ENCODE measurements at places on chromosomes 12 and 14.

DNA sequence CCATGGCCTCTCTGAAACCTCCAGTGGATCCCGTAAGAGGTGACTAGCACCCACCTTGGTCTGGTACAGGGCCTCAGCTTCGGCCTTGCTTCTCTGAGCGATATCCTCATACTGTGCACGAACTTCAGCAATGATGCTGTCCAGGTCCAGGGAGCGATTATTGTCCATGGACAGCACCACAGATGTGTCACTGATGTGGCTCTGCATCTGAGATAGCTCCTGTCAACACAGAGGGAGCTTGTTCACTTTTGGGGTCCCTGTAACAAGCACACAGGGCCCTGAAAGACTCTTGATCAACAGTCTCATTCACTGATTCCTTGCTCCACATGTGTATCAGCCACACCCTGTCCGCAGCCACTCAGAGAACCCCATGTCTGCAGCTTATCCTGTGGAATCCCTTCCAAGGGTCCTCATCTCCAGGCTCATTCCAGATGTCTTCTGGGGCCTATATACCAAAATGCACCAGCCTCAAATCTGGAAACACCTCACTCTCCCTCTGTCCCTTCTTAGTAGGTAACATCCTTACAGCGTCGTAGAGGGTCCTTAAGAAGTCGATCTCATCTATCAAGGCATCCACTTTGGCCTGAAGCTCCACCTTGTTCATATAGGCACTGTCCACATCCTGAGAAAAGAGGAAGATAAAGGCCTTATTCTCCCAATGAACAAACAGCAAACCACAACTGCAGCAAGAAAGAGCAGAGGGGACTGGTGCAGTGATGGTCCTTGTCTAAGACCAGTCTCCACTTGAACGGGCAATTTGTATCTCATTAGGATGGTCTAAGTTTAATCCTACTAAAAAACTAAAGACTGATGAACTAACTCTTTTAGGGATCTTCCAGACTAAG is 3.5 kb downstream of the KRT3 start:
- DNase-seq: no peak

DNA sequence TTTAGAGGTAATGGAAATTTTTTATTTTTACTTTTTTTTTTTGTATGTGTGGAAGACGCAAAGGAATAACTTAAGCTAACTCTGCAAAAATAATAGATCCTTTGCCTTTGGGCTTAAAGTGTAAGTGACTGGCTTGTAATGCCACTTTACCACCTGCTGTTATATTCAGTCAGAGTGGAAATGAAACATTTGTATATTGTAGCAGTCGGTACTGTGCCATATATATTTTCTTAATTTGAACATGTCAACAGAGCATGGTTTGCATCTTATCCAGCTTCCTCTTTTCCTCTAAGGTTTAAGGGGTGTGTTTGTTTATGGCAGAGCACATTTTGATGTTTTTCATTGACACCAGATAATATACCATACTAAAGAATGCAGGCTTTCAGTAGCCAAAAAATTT is 176.6 kb downstream of the TRHDE start:
- no peak for DNase-seq

DNA sequence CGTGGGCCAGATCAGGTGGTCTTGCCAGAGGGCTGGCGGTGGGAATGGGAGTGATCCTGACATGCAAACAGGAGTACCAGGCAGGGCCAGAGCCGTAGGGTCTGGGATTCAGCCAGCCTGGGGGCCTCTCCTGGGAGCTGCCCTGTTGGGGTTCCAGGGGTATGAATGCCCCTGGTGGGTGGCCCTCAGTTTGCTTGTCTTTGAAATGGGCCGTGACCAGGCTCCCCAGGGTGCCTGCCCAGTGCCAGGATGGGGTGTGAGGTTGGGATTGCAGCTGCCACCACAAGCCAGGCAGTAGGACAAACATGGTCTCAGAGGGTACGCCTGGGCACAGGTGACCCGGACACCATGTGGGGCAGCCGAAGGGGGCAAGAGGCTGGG is 168.8 kb downstream of the KIF26A start:
- no peak for DNase-seq

- peak; percentile 57 for DNase-seq
These were observed 153.0 kb upstream of the DIO2 start for GRCh38 chr14:80364274-80364673.

- no peak for DNase-seq
These were observed 229.7 kb upstream of the NPAS3 start for GRCh38 chr14:32709027-32709426.

DNA sequence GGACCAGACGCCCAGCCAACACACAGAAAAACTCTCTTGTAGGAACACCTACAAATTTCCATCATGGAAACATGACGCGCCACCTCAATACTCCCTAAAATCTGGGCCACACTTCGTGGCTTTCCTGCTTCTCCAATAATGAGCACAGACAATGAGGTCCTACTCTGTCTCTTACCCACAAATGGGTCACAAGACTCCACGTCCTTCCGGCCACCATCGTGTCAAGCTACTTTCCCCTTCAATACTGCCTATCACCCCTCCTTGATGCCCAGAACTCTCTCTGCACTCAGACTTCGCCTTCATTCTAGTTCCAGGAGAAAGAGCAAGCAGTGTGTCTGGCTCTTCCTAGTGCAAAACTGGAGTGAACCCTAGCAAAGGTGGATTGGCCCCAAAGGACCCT is 28.1 kb downstream of the SBNO1 start:
- no peak for DNase-seq

DNA sequence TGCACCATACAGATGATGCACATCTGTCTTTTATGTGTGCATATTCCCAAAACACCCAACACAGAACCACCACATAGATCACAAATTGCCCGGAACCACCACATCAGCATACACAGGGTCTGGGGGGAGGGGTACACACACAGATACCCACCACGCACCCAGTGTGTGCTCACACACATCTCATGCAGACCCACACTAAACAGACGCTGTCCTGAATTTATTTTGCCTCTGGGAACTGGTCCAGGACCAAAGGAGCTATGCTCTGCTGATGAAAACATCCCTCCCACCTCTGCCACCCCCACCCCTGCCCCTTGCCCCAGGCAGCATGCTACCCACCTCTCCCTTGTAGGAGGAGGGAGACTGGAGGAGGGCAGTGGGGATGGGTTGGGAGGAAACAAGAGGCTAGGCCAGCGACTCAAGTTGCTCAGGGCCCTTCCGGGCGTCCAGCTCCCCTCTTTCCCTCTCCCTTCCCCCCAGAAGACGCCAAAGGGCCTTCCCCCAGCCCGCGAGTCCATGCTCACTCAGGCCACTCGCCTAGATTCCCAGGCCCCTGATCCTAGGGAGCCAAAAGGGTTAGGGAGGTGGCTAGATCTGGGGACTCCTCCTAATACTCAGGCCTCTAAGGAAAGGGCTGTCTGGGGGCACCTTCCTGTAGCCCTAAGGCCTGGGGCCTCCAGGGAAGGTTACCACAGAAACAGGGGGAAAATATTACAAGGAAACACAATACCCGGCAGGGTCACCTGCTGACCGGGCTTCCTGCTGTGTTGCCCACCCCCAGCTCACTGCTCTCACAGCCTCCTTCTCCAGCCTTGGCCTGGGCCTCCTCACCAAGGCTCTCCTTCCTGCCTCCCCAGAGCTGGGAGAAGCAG is 3.1 kb downstream of the HDAC7 start:
- no peak for DNase-seq

DNA sequence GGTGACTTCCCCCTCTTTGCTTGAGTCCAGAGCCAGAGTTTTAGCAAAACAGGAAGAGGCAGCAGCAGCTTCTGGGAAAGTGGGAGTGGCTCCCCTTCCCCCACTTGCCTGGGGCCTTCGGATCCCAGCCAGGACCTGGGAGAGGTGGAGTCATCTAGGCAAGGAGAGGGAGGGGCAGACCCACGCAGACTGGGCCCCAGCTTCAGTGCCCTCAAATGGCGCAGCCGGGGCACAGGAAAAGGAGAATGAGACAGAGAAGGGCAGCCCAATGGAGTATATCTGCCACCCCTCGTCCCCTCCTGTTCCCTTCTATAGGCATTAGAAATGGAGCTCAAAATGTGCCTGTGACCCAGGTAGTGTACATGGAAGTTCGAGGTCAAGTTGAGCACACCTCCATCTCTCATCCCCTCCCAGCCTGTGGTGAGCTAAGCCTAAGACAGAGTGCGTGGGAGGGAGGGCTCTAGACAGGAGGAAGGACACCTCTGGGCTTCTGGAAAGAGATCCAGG is 9.3 kb upstream of the HDAC7 start:
- DNase-seq: no peak

GRCh38 chr12:76242813-76243550 is 105.2 kb downstream of the BBS10 start:
- DNase-seq: no peak

GRCh38 chr12:70165450-70165849 is 77.8 kb upstream of the CNOT2 start:
- DNase-seq: no peak

DNA sequence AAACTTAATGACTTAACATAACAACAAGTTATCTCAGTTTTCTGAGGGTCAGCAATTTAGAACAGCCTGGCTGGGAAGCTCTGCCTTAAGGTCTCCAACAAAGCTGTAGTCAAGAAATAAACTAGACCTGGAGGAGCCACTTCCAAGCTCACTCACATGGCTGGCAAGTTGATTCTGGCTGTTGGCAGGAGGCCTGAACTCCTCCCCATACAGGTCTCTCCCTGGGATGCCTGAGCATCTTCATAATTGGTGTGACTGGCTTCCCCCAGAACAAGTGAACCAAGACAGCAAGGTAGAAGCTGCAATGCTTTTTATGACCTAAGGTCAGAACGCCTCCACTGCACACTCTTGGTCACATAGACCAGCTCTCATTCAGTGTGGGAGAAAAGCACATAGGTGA is 128.3 kb downstream of the SAMD4A start:
- no peak for DNase-seq

DNA sequence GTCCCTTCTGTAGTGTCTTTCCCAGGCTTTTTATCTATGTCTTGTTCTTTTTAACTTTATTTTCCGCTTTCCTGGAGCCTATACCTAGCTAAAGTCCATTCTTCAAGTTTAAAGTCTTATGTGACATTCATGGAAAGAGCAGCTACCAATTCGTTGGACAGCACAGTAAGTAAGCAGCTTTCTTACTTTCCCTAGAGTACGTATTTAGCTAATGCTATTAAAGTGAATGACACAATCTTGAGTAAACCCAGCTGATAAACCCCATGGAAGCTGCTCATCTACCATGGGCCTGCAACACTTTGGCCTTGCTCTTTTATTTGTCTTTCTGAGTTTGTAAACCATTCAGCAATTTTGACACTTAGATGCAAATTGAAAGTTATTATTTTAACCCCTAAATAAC is 30.0 kb downstream of the ALX1 start:
- no peak for DNase-seq

- DNase-seq: no peak
These were observed 45.8 kb downstream of the AP5M1 start for GRCh38 chr14:57314396-57315089.

DNA sequence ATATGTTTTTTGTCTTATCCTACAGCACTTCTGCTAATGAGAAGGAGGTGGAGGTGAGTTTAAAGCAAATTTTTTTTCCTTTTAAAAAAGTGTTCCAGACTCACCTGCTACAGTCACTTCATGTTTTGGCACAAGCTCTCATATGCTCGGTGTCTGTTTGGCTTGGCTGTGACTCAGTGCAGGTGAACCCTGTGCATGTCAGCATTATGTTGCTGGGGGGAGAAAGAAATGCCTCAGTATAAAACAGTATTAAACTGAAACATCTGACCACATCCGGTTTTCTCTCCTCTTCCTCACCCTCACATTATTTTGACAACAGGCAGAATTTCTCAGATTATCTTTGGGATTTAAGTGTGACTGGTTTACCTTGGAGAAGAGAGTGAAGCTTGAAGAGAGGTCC is 105.2 kb downstream of the DNAI7 start:
- DNase-seq: no peak

GRCh38 chr12:18267427-18268099 is 6.2 kb downstream of the PIK3C2G start:
- DNase-seq: no peak

- DNase-seq: no peak
These were observed 11.9 kb downstream of the NT5DC3 start for GRCh38 chr12:103829092-103829491.

GRCh38 chr12:52644078-52644415 is 8.0 kb downstream of the KRT2 start:
- DNase-seq: no peak

GRCh38 chr12:14416658-14417057 is 51.2 kb downstream of the ATF7IP start:
- DNase-seq: peak; percentile 63

DNA sequence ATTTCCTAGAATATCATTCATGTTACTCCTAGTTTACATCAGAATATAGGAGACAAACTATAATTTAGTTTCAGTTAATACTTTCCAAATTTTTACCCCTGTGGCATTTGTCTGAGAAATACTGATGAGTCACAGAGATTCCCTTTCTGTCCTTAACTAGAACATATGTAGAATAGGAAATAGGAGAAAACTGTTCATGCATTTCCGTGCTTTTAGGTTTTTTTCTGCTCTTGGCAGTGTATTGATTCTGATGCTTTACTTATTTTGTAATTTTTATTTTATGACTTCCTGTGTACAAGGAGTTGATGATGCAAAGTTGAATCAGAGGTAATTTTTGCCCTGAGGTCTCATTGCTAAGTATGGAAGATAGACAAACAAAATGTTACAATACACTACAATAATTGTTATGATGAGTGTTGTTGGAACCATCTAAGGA is 23.0 kb downstream of the MNAT1 start:
- DNase-seq: no peak

DNA sequence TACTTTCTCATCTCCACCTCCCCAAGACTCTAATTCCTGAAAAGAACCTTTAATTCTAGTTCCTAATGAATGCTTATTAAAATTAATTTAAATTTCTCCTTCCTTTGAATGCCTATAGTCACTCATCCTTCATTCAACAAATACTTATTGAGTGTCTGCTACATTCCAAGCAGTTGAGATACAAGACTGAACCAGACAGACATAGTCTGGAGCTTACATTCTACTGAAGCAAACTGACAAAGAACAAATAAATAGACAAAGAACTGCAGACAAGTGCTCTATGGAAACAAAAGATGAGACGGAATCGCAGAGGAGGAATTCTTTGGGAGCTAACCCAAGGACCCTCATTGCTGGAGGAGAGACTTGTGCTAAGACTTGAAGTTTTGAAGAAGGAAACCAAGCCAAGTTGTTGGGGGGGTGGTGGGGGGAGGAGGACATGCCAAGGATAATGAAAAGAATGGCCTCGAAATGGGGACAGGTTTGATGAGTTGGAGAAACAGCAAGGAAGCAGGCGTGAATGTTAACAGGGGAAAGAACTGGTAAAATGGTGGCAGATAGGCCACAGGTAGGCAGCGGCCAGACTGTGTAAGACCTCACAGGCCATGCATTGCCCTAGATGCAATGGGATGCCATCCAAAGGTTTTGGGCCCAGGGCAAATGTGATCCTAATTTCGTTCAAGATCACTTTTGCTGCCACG is 9.7 kb upstream of the TDG start:
- no peak for DNase-seq

All from NCI-H2171 treated with DMSO at 0.1 percent for 48 hours (cell line).